ENCODE measurements at places on chromosomes 3 and 15.

DNA sequence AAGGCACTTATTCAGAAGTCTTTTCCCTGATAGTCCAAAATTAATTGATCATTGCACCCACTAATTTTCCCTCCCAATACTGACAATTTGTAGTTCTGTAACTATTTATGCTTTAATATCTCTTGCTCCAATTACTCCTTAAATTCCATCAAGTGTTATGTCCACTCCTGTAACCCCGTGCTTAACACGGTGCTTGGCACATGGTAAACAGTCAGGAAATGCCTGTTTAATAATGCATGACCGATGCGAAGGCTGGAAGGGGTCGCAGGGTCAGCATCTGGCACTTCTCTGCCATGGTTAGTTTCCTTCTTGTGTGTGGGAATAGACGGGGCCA is 553 bp upstream of the SEC22A start:
- no peak for DNase-seq

DNA sequence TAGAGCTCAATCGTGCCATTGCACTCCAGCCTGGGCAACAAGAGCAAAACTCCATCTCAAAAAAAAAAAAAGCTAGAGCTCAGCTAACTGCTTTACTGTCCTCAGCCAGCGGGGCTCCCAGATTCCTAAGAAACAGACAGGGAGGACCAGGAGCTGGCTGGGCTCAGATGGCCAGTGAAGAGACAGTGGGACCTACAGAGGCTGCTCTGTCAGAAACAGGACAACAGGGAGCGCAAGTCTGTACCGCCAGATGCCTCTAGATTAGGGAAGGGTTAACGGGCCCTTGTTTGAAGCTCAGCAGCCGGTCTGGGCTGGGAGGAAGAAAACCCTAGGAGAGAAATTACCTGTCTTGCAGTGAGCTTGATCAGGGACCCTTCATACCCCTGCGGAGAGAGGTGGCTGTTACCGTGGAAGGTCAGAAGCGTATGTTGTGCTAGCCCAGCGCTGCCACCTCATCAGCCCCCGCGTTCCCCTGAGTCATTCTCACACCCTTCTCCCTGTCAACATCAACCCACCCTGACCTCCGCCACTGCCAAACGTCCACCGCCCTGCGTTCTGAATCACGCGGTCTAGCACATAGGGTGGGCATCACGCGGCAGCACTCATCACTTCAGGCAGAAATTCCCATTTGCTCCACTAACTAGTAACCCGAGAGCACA is 25.3 kb downstream of the RBPMS2 start:
- DNase-seq, result no peak

GRCh38 chr3:174618368-174619080 is 240.6 kb upstream of the NAALADL2 start:
- DNase-seq, result no peak

GRCh38 chr15:97893967-97894366 is 66.5 kb upstream of the ARRDC4 start:
- no peak for DNase-seq

GRCh38 chr3:173191611-173192010 is 50.6 kb upstream of the SPATA16 start:
- no peak for DNase-seq

DNA sequence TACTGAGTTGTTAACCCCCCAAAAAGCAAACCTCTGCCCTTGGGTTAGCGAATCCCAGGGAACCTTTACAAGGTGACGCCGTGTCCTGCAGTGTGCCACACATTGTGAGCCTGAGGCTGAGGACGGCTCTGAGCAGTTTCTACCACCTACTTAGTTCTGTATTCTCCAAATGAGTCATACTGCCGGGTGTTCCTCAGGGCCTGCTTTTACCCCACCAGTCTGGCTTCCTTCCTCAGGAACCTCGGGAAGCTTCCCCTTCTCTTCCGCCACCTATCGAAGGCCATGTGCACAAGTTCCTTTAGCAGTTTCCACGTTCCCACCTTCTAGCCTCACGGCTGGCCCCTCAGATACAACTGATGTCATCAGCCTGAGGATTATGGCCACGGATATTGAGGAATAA is 384.0 kb upstream of the TPM1 start:
- no peak for DNase-seq

All from stimulated activated CD4-positive, alpha-beta T cell treated with anti-CD3 and anti-CD28 coated beads, TNF-alpha, amount 100 ng/mL, for 48 hours (primary cell).